Hematopoietic multipotent progenitor cell (in vitro differentiated cells): ENCODE measurements at places on chromosomes 2 and 18. TPM values are rescaled to one million over a fixed set of nuclear protein-coding genes. Genes with fewer than 3 reads are reported as not detected.

DNA sequence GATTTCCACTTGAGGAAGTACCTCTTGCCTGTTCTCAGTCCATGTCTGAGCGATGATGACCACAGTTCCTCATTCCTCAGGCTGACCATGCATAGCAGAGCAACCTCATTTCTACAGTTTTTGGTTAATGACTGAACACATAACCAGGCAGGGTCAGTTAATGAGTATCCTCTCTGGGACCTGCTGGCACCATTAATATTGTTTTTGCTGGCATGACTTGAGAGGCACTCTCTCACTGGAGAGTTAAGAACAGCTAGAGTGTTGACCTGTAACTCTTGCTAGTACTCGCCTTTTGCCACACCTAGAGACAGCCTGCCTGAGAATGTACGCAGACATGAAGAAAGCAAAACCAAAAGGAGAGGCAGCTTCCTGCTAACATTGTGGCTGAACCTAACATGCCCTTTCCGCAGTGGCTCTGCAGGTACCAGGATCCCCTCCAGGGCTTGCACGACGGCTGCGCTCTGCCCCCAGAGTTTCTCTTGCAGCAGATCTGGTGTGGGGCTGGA, 23.9 kb downstream of the PECR start:
- peak; percentile 39 for DNase-seq

- DNase-seq, result no peak
Observed at GRCh38 chr2:73766994-73767393, 12.9 kb downstream of the DUSP11 start.

Gene SCN2A
- under 0.01 TPM for total RNA-seq

GRCh38 chr18:25651553-25651952, 299.6 kb upstream of the ZNF521 start:
- DNase-seq, result no peak
